Naive thymus-derived CD4-positive, alpha-beta T cell (primary cell): ENCODE measurements at places on chromosomes 7 and 10. TPM values are rescaled to one million over a fixed set of nuclear protein-coding genes. Genes with fewer than 3 reads are reported as not detected.

- DNase-seq, result peak; percentile 70
Observed at GRCh38 chr7:106126170-106126938, 14.2 kb upstream of the SYPL1 start.

- DNase-seq, result no peak
Observed at GRCh38 chr10:98528166-98528804, 81.5 kb upstream of the HPS1 start.

DNA sequence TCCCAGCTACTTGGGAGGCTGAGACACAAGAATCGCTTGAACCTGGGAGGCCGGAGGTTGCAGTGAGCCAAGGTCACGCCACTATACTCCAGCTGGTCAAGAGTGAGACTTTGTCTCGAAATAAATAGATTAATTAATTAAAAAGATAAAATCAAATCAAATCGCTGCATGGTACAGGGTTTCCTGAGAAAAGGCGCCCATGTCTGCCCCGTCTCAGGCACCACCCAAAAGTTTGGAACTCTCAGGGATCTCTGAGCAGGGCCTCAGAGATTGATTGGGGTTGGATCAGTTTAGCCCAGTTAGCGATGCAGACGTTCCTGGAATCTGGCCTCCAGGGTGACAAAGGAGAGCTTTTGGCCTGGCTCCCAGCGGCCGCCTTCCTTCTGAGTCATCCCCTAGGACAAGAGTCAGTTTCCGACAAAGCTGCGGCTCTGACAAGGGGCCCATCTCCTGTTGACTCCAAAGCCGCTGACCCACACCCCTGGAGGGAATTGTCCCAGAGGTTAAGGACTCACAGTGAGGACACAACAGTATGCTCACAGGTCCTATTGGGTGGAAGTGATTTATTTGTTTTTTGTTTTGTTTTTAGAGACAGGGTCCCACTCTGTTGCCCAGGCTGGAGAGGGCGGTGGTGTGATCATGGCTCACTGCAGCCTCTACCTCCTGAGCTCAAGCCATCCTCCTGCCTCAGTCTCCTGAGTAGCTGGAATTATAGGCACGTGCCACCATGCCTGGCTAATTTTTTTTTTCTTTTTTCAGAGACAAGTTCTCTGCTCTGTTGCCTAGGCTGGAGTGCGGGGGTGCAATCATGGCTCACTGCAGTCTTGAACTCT, 6.8 kb downstream of the ORAI2 start:
- DNase-seq, result no peak

Gene EVX1
- polyA plus RNA-seq, result not detected

Gene BTBD16
- polyA plus RNA-seq, result not detected

- no peak for DNase-seq
Observed at GRCh38 chr10:124686707-124687376, 57.3 kb downstream of the FAM53B start.

GRCh38 chr7:153027210-153027609, 267.7 kb downstream of the ACTR3B start:
- DNase-seq, result no peak

GRCh38 chr10:49568235-49568634, 29.3 kb upstream of the ERCC6 start:
- no peak for DNase-seq

GRCh38 chr7:32470871-32471270, 19.3 kb downstream of the LSM5 start:
- DNase-seq, result no peak

DNA sequence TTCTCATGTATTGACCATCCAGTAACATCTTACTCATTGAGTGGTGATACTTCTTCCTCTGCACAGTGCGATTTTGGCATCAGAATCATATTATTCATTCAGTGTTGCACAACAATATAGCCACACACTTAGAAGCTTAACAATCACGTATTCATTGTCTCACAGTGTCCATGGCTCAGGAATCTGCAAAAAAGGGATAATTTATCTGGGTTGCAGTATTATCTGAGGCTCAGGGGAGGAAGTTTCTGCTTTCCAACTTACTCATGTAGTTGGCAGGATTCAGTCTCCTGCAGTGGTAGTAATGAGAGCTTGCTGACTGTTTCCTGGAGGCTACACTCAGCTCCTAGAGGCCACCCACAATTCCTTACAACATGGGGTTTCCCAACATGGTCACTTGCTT, 803.6 kb downstream of the SORCS1 start:
- DNase-seq, result no peak

GRCh38 chr7:36002900-36003299, 150.2 kb upstream of the EEPD1 start:
- no peak for DNase-seq
